ENCODE measurements at places on chromosomes 12 and 14. TPM values are rescaled to one million over a fixed set of nuclear protein-coding genes. Genes with fewer than 3 reads are reported as not detected.

DNA sequence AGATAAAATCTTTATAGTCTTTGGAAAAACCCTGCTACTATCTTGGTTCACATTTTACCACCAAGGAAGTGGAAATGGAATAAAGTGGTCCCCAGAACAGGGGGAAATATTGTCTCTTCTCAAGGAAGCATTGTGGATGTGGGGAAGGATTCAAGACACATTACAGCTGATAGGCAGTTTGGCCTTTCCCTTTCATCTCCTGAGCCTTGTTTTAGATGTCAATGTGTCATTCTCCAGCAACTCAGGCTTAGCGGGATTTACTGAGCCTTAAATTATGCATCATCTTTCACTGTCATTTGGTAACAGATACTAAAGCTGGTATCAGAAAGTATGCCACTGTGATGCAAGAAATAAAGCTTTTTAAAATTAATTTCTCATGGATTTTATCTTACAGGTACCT is 136.2 kb downstream of the STXBP6 start:
- DNase-seq, result no peak

- no peak for DNase-seq
These were observed 20.7 kb downstream of the TSPAN9 start for GRCh38 chr12:3097836-3098235.

DNA sequence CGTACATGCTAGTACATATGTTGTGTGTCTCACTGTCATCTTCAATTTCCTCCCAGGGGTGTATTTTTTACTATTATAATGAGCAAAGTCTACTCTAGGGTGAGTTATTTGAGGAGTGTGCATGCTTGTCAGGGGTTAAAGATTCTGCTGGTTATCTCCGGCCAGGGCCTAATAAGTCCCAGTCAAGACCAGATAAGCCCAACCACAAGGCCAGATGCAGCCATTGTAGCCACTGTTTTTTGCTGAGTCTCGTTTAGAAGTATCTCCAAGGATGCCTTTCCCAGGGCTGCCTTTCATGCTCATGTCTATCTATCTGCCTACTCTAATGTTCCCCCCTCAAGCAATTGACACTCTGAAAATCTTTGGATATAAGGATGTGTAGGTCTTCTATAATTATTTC is 300.5 kb downstream of the IPO8 start:
- DNase-seq, result no peak

- DNase-seq, result no peak
These were observed 246.9 kb downstream of the DPF3 start for GRCh38 chr14:72646861-72647528.

DNA sequence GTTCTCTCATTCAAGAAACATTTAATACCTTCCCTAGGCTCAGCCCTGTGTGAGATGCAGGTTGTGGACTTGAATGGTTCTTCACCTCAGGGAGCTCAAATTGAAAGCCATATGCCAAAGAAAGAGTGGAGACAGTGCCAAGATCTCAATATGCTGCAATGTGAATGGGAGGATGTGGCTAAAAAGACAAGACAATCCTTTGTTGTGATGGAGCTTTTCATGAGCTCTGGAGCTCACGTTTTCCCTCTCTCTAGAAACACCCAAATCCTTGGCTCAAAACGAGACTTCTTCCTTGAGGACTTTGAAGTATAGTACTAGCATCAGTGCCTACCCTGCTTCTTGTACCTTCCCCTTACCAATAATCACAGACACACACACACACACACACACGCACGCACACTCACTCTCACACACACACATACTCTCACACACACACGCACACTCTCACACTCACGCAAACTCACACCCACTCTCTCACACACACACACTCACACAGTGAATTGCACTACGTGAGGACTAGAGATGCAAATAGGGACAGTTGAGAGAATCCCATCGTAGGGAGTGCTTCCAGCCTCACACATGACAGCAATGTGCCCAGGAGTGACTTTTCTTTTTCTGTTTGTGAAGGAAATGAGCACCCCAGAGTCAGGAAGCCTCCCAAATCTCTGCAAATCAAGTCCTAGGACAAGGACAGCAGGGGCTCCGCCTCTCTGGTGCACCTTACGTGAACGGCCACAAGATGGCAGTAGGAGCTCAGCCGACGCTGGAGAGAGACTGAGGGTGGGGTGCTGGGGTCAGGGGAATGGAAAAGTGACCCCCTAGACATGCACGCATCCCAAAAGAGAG is 231.4 kb downstream of the PCNX1 start:
- no peak for DNase-seq

- no peak for DNase-seq
These were observed 19.1 kb upstream of the COL2A1 start for GRCh38 chr12:48023386-48023785.

GRCh38 chr12:56722832-56723231 is 2.3 kb downstream of the NACA start:
- DNase-seq, result no peak

GRCh38 chr12:26872625-26873024 is 39.6 kb upstream of the ITPR2 start:
- no peak for DNase-seq

GRCh38 chr14:81289516-81289915 is 68.8 kb upstream of the GTF2A1 start:
- no peak for DNase-seq

Gene IL26
- total RNA-seq, result not detected

Gene ACAD10
- 18.7 TPM for total RNA-seq

Data from breast epithelium (tissue), 4 donors.